Hepatic stellate cell (primary cell): ENCODE measurements at places on chromosomes 3 and 15.

- DNase-seq, result no peak
Measured at GRCh38 chr3:169658311-169658931, 5.1 kb downstream of the MECOM start.

- DNase-seq, result no peak
Measured at GRCh38 chr3:184328516-184328915, 8.9 kb upstream of the FAM131A start.

DNA sequence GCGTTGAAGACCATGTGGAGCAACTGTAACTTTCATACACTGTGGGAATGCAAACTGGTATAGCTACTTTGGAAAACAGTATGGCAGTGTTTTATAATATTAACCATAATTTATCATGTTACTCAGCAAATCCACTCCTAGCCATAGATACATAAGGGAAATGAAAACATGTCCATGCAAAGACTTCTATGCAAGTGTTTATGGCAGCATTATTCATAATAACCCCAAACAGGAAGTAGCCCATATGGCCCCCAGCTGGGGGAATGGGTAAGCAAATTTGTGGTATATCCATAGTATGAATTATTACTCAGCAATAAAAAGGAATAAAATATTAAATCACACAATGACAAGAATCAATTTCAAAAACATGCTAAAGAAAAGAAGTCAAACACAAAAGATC lies 23.0 kb upstream of the GATA2 start:
- DNase-seq, result no peak

DNA sequence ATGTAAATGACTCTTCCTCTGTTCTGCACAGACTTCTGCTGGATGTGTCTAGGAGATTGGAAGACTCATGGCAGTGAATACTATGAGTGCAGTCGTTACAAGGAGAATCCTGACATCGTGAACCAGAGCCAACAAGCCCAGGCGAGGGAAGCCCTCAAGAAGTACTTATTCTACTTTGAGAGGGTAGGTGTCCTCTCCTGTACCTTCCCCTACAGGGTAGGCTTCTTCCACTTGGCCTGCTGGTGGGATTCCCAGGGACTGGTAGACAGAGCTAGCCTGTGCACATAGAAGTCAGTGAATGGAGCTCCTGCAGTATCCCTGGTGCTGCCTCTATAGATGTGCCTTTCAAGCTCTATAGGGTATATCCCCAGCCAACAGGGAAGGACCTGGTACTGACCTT lies 10.6 kb upstream of the P4HTM start:
- no peak for DNase-seq

- no peak for DNase-seq
Measured at GRCh38 chr15:80582816-80583423, 112.2 kb upstream of the ABHD17C start.

DNA sequence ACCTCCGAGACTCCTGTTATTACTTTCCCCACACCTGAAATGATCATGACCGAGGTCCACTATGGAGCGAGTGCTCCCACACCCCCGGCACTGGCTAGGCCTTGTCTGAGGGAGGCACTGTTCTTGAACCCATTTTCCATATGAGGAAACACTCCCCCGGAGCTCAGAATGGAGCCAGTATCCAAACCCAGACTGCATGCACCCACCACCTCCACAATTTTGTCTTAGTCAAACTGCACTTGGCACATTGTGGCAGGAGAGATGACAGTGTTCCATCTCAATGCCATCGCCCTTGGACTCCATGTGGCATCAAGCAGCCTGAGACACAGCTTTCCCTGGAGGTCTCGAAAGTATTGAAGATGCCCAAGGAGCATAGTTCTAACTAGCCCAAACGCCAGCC lies 154.1 kb downstream of the NUP210 start:
- DNase-seq, result no peak

GRCh38 chr15:60264566-60264965 lies 133.2 kb downstream of the ANXA2 start:
- no peak for DNase-seq

DNA sequence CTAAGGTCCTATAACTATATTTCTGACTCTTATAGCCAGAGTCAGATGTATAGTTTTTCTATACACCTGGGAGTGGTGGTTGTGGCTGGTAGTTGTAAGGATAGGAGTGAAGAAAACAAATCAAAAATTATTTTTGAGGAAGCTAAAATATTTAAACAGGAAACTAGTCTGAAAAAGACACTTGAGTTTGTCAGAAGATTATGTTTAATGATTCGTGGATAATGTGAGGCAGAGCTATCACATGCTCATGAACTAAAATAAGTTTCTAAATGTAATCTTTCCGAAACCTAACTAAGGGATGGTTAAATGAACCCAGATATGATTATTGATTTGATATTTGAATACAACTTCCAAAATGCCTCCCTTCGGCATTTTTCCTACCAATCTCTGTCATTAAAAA lies 30.4 kb downstream of the GABRR3 start:
- no peak for DNase-seq

- DNase-seq, result no peak
Measured at GRCh38 chr3:50570508-50571279, 1.4 kb downstream of the HEMK1 start.

DNA sequence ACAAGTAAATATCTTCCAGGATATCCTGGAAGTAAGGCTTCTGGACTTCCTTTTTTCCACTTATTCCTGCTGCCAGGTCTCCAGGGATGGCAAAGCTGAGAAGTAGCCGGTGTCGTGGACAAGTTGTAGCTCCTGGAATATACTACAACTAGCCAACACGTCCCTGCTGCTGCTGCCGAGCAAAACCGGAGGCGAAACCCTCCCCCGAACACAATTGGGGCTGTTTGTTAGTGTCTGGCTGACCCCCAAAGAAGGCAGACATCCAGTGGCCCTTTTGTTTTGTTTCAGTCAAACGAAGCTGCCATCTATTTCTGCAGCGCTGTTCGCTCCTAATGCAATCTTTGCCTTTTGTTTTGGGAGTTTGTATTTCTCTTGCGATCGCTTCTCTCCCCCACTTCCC lies 45.3 kb upstream of the EIF5A2 start:
- DNase-seq, result no peak

GRCh38 chr3:98650971-98651779 lies 57.8 kb upstream of the CPOX start:
- DNase-seq, result no peak

DNA sequence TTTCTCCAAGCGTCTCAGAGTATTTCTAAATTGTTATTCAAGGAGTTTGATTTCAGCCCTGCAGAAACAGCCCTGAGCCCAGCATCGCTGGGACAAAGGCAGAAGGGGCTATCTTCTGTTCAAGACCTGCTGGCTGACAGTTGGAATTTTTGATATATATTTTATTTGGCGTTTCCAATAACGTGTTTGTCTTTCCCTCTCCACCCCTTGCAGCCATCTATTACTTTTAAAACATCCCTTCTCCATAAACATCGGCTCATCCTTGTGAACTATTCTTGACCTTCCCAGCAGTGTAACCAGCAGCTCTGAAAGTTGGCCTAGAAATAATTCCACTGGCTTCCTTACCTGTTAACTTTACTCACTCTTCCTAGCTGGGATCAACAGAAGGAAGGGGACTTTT lies 5.5 kb upstream of the MEIS2 start:
- DNase-seq, result no peak

DNA sequence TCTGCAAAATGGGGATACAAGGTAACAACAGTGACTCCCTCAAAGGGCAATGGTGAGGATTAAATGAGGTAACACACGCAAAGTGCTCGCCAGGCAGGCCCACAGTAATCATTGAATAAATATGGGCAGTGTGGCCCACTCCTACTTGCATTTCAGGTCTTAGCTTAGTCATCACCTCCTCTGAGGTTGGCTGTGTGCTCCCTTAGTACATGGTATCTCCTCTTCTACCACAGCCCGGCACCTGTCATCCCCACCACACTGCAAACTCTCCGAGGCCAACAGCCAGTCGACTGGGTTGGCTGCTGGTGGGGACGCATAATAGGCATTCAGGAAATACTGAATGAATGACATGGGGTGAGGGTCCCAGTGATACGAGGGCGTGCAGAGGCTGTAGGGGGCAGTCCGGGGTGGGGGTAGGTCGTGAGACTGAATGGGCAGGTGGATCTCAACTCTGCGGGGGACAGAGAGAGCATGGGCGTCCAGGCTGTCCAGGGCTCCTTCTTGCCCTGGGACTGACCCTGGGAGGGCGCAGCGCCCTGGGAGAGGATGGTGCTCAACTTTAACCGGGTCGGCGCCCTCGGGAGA lies 375 bp upstream of the MYZAP start:
- no peak for DNase-seq

DNA sequence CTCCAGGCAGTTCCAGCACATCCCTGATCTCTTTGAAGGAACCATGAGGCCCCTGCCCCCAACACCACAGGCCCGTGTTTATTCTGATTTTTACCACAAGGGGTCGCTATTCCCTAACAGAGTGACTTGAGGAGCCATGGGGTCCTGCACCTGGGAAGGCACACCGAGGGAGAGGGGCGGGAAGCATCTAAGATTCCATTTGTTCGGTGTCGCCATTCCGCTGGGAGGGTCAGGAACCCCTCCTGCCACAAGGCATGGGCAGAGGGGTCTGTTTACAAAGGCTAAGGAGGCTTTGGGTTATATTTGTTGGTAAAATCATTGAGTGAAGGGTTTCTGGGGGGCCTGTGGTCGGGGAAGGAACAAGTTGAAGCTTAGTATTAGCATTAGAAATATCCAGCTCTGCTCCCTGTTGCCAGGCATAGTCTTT lies 77.1 kb downstream of the WDR76 start:
- DNase-seq, result peak; percentile 65

- DNase-seq, result no peak
Measured at GRCh38 chr3:23928524-23928923, 11.6 kb downstream of the RPL15 start.

GRCh38 chr15:38554354-38554753 lies 10.3 kb downstream of the RASGRP1 start:
- no peak for DNase-seq
